ENCODE measurements at places on chromosomes 16 and 17. TPM values are rescaled to one million over a fixed set of nuclear protein-coding genes. Genes with fewer than 3 reads are reported as not detected.

HBM gene
- 15.4 TPM for total RNA-seq

CA5A gene
- total RNA-seq: not detected

TNFSF12 gene
- total RNA-seq: 16.2 TPM

PRR11 gene
- total RNA-seq: 255 TPM

COL1A1 gene
- 7,902 TPM for total RNA-seq

NLE1 gene
- total RNA-seq: 24.4 TPM

CCNF gene
- total RNA-seq: 10.2 TPM

CDH3 gene
- 24.2 TPM for total RNA-seq

CENPT gene
- 46.1 TPM for total RNA-seq

ALDH3A2 gene
- total RNA-seq: 135 TPM

CCL1 gene
- not detected for total RNA-seq

TTYH2 gene
- 52.5 TPM for total RNA-seq

NOTUM gene
- 2.0 TPM for total RNA-seq

PCYT2 gene
- 16.2 TPM for total RNA-seq

KRTAP1-1 gene
- not detected for total RNA-seq

DPEP3 gene
- total RNA-seq: not detected
